ENCODE measurements at places on chromosomes 5 and 9.
A peak's percentile ranks its signal among the peaks of the same experiment; 100 is the strongest.

- no peak for DNase-seq
These were observed 48.3 kb upstream of the SPATA31E1 start for GRCh38 chr9:87834357-87834756.

DNA sequence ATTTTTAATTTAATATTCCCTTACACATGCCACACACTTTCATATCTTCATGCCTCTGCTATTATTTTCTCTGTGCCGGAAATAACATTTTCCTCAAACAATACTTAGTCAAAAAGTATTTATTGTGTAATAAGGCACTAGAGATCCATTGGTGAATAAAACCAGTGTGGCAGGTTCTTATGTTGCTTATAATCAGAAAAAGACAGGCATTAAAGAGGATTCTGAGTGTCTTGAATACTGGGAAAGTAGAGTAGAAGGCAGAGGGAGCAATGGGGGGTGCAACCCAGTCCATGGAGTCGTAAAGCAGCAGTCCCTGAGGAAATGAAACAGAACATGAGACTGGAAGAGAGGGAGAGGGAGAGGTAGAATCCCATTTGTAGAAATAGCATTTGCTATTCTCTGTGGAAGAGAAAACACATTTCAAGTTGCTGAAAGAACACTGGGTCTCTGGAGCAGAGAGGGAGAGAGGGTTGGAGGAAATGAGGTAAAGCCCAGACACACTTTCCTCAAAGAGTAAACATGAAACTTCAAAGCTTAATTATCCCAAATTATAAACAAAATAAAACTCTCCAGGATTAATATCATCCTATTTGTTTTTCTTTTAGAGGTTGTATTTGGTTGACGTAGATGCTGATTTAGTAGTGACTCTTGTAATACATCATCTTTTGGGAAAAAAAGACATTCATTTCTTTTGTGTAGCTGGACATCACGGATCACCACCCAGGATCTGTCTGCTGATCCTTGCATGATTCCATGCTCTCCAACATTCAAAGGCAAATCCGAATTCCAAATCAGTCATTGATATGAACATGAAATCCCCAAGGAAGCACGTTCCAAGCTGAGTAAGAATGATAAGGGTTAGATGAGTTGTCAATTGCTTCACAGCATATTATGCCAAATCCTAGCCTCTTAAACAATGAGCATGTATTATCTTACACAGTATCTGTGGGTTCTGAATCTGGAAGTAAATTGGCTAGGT lies 37.4 kb upstream of the GRAMD2B start:
- DNase-seq = no peak

DNA sequence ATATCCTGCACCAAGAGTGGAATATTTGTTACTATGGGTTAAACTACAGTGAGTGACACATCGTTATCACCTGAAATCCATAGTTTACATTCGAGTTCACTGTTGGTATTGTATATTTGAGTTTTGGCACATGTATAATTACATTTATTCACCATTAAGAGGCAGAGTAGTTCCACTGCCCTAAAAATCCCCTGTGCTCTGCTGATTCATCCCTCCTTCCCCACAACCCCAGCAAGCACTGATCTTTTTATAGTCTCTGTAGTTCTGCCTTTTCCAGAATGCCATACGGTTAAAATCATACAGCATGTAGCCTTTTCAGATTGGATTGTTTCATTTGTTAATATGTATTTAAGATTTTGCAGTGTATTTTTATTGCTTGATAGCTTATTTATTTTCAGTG lies 495.2 kb downstream of the DIRAS2 start:
- DNase-seq = no peak

GRCh38 chr5:142881784-142882126 lies 111.6 kb downstream of the ARHGAP26 start:
- DNase-seq = no peak

GRCh38 chr5:66249920-66250319 lies 105.8 kb downstream of the SREK1 start:
- no peak for DNase-seq

GRCh38 chr5:168227973-168228615 lies 63.4 kb upstream of the WWC1 start:
- DNase-seq = no peak

DNA sequence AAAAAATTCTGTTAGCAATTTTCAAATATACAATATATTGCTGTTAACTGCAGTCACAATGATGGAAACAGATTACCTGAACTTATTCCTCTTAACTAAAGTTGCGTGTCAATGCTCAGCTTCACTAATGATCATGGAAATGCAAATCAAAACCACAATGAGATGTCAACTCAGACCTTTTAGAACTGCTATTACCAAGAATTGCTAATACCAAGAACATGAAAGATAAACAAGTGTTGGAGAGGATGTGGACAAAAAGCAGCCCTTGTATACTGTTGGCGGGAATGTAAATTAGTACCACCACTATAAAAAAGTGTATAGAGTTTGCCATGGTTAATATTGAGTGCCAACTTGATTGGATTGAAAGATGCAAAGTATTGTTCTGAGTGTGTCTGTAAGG lies 1409.7 kb upstream of the CDH18 start:
- DNase-seq = no peak

- DNase-seq = peak; percentile 63
These were observed 992 bp downstream of the SETD9 start for GRCh38 chr5:56910210-56910965.

DNA sequence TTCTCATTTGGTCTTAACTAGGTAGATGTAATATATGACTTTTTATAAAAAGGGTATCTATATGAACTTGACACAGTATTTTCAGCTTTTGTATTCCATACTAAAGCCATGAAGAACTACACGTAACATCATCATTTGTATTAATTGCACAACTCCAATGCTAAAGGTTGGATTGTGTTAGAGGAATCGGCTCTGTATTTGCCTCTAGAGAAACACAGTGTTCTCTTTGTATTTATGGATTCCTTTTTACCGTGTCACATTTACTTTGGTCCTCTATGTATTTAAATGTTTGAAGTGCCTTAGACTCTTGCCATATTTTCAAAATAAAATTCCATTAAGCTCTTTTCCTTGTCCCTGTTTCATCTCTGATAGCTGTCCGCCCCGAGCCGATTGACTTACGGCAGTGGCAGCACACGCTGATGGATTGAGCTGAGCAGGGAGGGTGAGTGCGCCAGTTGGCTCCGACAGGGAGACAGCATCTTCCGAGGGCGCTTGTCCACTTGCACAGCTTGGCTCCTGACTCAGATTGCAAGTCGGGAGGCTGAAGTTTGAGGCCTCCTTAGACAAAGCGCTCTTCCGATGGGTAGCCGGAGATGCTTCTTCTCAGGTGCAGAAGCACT lies 95.6 kb upstream of the DMRT1 start:
- DNase-seq = no peak

DNA sequence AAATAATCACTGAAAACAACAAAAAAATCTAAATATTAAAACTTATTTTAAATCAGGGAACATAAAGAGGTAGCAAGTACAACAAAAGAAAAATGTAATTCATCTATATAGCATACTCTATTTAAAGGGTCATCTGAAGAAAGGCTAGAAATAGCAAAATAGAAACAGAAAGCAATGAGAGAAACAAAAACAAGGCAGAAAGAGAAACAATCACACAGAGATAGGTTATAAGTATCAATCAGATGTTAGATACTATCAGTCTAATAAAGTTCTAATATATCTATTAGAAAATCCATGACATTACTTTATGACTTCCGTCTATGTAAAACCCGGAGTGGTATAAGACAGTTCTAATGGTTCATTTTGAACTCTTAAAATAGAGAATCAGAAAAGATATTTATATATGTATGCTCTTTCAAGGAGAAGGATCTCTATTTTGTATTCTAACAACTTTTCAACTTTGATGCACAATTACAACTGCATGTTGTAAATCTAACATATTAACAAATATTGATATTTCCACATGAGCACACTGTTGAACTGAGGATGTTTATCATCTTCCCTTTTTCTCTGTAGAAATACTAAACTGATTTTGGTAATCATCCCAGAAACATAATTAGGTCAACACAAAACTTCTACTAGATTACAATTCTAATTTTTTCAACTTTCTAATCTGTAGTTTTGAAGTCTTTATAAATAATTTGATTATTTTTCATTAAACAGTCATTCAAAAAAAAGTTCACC lies 15.8 kb downstream of the RICTOR start:
- no peak for DNase-seq

GRCh38 chr9:70403166-70403565 lies 11.3 kb downstream of the KLF9 start:
- DNase-seq = no peak

GRCh38 chr9:137278061-137278701 lies 655 bp downstream of the TOR4A start:
- peak; percentile 69 for DNase-seq

DNA sequence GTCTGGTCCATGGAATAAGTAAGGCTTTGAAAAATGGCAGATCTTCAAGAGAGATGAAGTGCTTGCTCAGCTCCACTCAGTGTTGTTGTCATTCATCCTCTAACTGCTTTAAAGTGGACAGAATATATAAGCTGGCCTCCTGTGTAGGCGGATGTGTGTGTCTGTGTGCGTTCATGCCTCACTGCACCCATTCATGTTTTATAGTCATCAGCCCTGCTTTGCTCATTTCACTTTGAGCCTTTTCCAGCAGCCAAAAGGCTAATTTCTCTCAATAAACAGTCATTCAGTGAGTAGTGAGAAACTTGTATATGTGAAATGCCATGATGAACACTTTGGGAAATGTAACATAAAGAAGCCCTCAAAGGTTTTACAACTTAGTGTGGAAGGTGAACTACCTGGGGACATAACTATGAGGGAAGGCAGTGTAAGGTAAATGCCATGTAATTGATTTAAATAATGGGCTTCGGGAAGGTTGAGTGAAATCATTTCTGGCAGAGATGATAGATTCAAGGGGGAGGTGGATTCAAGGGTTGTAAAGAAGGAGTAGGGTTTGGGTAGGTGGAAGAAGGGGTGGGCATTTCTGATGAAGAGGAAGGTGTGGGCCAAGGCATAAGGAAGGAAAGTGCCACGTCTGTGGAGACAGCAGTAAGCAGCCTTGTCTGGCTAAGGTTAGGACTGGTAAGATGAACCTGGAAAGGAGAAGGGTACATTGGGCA lies 15.7 kb downstream of the TTC23L start:
- no peak for DNase-seq

DNA sequence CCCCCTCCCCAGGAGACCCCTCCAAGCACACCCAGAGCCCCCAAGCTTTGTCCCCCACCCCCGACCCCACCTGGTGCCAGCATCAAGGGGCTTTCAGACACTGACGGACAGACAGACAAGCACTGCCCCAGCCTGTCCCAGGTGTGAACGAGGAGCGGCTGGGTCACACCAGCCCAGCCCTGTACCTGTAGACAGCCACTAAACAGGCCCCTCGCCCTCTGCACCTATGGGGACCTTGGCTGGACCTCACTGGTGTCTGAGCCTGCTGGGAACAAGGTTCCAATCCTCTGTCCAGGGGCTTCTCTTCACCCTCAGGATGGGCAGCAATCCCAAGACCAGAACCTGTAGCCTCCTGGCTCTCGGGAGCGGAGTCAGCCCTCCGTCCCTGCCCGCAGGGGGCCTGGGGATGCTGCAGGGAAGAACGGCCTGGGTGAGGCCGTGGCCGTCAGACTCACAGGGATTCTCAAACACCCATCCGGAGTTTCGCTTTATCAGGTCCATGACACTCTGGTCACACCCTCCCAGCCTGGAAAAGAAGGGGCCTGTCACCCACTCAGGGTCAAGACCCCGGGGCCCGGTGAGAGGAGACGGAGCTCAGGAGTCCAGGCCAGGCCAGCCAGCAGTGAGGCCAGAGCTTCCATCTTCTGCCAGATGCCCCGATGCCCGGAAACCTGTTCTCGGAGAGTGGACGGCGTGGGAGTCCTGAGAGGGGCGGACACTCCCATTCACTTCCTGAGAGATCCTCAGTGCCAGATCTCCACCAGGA lies 2.8 kb downstream of the LCN6 start:
- no peak for DNase-seq

DNA sequence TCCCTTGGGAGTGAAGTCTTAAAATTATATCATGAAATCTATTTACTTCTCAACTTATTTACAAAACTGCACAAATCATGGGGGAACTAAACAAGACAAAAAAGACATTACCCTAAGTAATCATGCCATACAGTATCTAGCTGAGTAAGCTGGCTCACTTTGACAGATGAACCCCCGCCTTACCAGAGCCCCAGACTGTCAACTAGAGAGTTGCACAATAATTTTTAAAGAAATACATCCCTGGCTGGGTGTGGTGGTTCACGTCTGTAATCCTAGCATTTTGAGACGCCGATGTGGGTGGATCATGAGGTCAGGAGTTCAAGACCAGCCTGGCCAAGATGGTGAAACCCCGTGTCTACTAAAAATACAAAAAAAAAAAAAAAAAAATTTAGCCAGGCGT lies 62.3 kb downstream of the LPAR1 start:
- DNase-seq = no peak
